ENCODE measurements at places on chromosomes 1 and 21.

DNA sequence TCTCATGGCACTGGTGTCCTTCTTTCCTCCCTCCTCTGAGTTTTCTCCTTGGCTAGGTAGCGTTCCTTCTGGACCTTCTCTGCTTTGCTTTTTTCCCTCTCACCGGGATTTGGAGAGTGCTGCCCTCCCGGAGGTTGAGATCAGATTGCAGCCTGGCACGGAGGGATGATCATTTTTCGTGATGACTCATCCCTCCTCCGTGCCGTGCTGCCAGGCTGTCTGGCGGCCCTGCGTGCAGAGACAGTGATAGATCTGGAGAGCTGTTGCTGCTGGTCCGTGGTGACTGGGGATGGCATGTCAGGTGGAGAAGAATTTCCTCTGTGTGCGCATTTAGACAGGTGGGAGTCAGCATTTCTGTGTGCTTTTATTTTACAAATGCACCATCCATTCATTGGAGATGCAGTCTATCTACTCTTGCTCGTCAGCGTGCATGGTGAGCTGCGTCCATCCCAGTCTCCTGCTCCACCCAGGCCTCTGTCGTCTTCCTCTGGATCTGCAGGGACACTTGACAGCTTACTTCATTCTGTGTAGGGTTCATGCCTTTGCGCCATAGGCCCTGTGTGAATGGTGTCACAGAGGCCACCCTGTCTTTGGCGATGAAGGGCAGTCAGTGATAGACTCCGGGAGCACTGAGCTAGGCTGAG, 104.4 kb downstream of the PCBP3 start:
- peak; percentile 86 for DNase-seq

GRCh38 chr21:43859747-43860214, 5.2 kb upstream of the AGPAT3 start:
- no peak for DNase-seq

GRCh38 chr21:25457411-25457810, 149.9 kb downstream of the MRPL39 start:
- peak; percentile 41 for DNase-seq

DNA sequence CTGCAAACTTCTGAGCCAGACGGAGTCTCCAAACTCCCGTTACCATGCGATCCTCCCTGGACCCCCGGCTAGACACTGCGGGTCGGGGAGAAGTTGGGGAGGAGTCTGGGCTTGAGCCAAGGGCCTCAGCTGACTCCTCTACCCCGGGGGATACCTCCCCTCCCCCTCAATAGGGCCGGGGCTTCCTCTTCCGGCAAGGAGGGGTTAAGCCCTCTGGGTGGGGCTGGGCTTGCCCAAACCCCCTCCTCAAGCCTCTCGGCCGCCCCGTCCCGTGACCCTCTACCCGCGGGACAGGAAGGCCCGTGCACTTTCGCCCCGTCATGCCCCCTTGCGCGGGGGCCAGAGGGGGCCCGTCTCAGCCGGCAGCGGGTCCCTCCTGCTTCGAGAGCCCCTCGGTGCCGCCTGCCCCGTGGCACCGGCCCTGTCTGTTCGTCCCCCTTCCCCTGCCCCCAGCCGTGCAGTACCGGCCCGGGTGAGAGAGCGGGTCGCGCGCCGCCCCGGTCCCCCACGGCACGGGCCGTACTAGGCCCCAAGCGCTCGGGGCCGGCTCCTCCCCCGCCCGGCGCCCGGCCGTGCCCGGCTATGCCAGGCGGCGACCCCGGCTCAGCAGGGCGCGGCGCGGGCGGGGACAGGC, 652 bp downstream of the ARL8A start:
- peak; percentile 72 for DNase-seq

DNA sequence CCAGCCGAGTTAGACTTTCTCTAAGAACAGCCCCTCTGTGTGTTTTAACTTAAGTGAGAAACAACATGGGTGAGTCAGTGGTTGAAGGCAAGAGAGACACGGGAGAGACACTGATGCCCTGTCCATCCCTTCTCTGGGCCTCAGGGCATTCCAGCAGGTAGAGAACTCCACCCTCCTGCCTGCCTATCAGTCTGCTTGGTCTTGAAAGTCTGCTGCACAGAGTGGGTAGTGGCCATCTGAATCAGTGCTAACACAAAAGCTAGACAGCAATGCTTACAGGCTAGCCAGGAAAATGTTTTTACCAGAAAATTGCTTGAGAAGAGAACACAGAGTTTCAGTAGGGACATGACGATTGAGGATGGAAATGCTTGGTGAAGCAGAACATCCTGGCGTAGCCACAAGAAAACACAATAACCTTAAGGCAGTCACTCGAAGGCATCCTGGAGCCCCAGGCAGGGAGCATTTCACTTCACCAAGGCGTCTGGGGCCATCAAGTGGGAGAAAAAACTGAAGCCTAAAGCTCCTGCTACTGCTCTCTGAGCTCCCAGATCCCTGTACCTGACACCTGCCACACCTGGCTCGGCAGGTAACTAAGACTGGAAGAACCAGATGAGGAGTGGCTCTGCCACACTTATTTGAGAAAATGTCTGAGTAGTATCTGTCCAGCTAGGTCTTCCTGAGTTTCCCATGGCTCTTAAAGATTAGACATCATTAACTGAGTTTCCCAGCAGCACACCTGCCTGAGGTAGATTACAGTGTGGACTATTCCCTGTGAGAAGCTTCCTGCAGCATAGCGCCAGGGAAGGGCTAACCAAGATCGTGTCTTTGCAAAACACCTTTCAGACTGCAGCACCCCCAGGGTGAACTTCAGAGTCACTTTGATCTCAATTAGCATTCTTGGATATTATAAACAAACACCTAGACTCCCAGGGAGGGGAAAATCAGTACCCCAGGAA, 18.1 kb upstream of the LBR start:
- DNase-seq: no peak

DNA sequence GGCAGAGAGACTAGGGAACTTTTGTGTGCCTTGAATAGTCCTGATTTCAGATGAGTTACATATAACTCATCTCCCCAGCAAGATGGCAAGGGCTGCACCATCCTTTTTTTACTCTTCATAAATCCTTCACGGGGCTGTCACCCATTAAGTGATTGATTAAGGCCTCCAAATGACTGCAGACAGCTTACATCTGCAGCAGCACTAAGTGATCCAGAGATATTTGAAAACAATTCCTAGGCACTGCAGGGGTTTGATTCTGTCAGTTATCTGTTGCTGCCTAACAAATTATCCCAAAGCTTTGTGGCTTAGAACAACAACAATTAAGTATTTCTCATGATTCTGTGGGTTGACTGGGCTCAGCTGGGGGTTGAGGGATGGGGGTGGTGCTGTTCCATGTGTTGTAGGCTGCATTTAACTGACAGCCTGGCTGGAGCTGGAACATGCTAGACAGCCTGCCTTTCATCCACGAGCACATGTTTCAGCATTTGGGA, 19.3 kb downstream of the TEX38 start:
- DNase-seq: no peak

- DNase-seq: peak; percentile 86
These were observed 8.4 kb upstream of the KCNN3 start for GRCh38 chr1:154878371-154879037.

DNA sequence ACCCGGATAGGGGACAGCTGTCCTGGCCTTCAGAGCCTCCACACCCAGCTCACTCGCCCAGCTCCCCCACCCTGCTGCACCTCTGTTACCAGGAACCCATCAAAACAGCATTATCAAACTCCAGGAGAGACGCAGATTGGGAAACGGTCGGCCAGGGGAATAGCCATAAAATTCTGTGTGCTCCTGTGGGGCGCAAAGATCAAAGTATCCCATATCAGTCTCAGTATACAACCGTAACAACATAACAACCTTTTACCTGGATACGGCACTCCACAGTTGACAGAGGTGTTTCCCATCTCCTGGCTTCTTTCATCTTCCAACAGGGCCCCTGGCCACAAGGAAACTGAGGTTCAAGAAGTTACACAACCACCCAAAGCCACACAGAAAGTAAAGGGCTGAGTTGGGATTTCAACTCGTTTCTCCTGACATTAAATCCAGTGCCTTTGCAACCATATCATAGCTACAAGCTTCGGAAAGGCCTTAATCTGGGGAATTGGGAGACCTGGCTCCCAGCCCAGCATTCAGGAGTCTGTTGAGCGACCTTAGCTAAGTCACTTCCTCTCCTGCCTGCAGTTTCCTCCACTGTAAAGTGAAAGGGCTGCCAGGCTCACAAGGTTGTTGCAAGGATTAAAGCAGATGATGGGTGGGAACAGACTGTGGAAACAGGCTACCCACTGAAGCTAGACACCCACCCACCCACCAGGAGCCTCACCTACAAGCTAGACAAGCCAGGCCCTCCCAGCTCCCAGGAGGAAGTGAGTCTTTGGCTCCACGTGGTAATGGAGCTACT, 8.1 kb upstream of the EPHB2 start:
- no peak for DNase-seq

- no peak for DNase-seq
These were observed 338 bp downstream of the ACAP3 start for GRCh38 chr1:1307261-1307922.

GRCh38 chr1:47906009-47906432, 91.2 kb downstream of the TRABD2B start:
- peak; percentile 23 for DNase-seq

- no peak for DNase-seq
These were observed 66.6 kb upstream of the HAO2 start for GRCh38 chr1:119302011-119302410.

- peak; percentile 41 for DNase-seq
These were observed 1.1 kb downstream of the TOR1AIP1 start for GRCh38 chr1:179883040-179883744.

DNA sequence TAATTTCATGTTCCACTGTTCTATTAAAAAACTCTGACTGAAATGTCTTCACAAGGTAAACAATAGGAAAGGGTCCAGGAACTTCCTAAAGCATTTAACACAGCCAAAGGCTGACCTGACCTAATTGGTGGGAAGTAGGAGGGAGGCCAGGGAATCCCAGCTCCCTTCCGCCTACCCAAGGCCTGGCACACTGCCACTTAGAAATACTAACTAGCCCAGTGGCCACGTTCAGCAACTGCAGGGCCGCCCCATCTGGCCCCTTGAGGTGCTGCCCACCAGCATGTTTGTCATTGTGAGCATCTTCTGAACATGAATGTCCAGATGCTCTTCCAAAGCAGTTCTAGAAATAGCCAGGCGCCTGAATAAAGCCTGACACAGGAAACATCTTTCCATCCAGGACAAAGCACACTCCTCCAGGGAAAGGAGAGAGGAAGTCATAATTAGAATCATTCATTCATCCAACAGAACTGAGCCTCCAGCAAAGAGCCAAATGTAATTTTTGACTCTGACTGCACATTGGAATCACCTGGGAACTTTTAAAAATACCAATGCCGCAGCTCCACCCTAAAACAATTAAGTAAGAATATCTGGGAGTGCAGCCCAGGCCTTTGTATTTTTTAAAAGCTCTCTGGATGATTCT, 44.6 kb upstream of the BCL9 start:
- peak; percentile 68 for DNase-seq

All from AG20443 (cell line).